Heart left ventricle (tissue), 16 donors: ENCODE measurements at places on chromosomes 3 and 15. TPM values are rescaled to one million over a fixed set of nuclear protein-coding genes. Genes with fewer than 3 reads are reported as not detected.

- DNase-seq, result no peak
Observed at GRCh38 chr3:81643721-81644120, 117.7 kb downstream of the GBE1 start.

- no peak for DNase-seq
Observed at GRCh38 chr3:124360155-124360554, 368.2 kb upstream of the ROPN1 start.

DNA sequence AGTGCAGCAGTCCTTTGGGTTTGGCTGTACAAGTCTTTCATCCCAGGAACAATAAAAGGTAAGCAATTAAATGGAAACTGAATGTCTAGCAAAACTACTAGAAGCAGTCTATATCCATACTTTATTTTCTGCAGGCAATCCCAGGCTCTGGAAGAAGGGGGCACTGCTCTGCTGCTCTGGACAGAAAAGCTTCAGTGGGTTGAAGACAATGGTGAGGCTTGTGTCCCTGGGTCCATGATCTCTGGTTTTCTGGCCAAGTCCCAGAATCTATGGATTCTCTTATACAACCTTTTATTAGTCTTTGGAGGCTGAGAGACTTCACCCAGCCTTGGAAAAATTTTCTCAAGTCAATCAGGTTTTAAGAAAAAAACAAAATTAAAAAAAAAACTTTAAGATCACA, 35.6 kb downstream of the SCAP start:
- DNase-seq, result no peak

GRCh38 chr3:34277110-34277509, 478.7 kb downstream of the PDCD6IP start:
- no peak for DNase-seq

DNA sequence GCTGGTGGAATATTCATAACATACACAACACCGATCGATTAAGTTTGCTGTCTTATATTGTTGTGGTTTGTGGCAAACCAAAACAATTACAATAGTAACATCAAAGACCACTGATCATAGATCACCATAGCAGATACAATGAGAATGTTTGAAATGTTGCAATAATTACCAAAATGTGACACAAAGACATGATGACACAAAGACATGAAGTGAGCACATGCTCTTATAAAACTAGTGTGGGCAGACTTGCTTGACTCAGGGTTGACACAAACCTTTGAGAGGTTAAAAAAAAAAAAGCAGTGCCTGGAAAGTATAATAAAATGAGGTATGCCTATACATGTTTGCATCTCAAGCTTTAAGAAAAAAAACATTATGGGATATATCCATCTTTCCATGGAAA, 130.3 kb downstream of the NR1I2 start:
- DNase-seq, result no peak

DNA sequence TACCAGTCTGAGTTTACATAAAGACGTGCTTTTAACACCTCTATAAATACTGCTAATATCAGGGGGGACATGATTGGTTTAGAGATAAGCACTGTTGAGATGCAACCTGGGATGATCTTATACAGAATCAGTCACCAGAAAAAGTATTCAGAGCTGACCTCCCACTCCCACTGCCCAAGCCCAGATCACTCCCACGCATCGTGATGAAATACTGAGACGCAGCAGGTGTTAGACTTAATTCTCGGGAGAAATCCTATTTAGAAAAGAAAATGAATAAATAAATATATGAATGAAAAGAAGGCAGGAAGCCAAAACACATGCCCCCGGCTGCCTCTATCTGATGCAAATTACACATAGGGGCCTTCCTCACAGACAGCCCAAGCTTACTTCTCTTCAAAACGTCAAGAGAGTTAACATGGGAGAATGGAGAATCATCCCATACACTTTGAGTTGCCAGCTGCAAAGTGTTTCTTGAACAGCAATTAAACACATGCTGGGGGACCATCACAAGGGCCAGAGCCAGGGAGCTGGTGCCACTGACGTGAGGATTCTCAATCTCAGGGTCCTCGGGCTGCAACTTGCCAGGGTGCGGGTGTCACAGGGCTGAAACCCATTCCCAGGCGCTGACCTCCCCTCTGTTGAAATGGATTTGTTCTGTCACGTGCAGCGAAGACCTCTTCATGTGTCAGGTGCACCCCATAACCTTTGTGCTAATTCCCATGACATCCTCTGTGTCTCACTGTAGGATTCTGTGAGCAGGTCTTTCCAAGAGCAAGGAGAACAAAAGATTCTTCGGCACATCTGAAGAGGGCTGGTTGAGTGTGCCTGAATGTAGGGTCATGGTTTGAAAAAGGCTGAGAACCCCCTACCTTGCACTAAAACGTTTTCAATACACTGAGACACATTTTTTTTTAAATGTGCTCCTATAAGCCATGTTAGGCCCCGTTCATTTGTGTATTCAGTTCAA, 764.2 kb upstream of the ARRDC4 start:
- no peak for DNase-seq

DNA sequence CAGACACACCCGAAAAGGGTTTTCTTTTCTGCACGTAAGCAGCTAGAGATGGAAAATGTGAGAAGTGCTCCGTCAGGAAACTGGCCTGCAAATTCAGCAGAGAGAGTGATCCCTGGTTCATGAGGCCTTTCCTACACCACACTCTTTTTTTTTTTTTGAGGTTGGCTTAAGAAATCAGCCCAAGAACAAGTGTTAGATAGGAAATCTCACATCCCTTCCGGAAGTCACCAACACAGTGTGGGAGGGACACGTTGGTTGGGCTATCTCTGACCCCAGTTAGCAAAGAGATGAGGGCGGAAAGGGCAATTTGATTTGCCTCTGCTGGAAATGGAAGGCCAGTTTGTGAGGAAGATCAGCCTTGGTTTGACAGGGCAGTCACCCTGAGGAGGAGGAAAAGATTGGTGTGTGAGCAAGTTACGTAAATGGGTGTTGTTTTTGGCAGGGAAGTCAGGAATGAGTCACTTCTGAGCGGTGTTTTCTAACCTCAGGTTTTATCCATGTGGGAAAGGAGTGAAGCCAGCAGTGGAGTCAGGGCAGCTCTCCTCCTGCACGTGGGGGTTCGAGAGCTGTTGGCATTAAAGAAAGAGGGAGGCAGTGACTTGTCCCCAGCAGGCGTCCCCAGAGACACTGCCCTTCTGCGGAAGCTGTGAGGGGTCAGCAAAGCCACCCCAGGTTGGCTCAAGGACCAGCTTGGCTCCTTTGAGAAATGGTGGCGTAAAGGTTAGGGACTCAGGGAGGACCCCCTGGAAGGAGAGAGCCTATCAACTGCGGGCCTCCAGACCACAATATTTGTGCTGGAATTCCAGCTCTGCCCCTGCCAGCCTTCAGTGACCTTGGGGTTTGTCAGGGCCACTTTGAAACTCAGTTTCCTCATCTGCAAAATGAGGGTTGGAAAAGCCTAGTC, 237.6 kb upstream of the BHLHE40 start:
- peak; percentile 59 for DNase-seq

GRCh38 chr3:16476636-16477035, 36.9 kb downstream of the RFTN1 start:
- no peak for DNase-seq

DNA sequence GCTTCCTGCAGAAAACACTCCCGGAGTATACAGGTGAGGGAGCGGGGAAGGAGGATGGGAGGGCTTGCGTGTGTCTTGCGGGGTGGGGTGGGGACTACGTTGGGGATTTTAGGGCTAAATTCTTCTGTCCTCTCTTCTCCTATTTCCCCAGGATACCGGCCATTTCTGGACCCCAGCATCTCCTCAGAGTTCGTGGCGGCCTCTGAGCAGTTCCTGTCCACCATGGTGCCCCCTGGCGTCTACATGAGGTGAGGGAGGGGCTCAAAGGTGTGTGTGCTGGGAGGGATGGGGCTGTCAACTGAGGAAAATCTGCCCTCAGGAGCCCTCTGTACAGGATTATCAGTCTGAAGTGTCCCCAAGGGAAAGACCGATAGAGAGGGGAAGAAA, 6.6 kb downstream of the DUOX1 start:
- no peak for DNase-seq

DNA sequence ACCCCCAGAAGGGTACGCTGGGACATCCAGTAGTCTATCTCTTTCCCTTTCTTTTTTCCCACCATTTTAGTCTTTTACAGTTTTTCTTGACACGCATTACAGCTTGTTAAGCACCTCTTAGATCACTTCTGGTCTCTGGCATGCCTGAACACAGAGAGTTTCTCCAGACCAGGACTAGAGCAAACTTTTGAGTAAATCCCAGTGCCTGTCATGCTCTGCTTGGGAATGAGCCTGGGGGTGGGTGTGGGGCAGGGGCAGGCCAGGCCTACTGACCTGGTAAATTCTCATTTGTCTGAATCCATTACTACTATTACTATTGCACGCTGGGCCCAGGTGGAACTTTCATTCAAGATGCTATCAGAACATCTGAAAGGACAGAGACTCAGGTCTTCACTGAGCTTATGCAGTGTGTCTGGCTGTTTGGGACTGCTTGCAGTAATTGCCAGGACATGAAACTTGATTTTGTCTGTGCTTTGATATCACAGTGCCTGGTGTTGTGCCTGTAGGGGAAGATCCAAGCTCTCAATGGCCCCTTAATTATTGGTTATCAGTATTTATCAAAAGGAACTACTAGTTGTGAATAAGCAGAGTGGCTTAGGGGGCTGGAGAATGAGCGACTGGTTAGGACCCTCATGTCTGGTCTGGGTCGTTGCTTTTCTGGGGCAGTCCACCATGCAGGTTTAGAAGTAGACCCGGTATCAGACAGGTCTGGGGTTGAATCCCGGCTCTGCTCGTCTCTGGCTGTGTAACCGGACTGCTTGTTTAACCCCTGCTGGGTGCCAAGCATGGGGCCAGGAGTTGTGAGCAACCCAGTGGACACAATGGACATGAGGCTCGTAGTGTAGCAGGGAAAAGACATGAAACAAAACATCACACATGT, 196.1 kb upstream of the TLE3 start:
- DNase-seq, result no peak

Gene NME9
- not detected for total RNA-seq

Gene COL6A5
- not detected for total RNA-seq

Gene ALDH1L1
- total RNA-seq, result 29.4 TPM

Gene ARL6IP5
- 164 TPM for total RNA-seq

Gene FEZF2
- total RNA-seq, result not detected

Gene ZNF620
- total RNA-seq, result 2.9 TPM

Gene DZIP1L
- 7.6 TPM for total RNA-seq

Gene HYAL2
- 57.2 TPM for total RNA-seq
